ENCODE measurements at places on chromosomes 6 and 20.

GRCh38 chr20:61938839-61939690, 126.6 kb downstream of the TAF4 start:
- H3K27ac ChIP-seq: no peak overlapping the region
- H3K4me3 ChIP-seq: no peak overlapping the region
- H3K36me3 ChIP-seq: no peaks in the 10 kb centered on the region
- no peaks in the 10 kb centered on the region for H3K4me1 ChIP-seq

DNA sequence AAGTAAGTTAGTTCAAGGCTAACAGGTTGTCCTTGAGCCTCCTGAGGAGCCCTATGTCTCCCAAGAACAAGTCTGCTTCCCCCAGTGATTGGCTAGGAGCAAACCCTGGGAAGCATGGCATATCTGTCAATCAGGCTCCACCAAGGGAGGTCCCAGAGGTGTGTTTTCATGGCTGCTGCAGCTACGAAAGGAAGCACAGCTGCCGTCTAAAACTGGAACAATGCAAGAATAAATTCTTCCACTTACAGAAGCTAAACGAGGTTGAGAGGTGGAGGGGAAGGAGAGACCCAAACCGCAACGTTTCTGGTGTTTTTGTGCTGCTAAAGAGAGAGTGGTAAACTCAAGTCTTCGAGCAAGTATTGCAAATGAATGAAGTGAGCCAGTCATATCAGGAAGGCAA, 4.9 kb upstream of the PTGIS start:
- H3K27ac ChIP-seq: no peak overlapping the region
- H3K4me3 ChIP-seq: no peak overlapping the region
- peaks cover 17% of the 10 kb centered on the region for H3K4me1 ChIP-seq
- peaks cover under 1% of the 10 kb centered on the region for H3K27me3 ChIP-seq
- H3K36me3 ChIP-seq: no peaks in the 10 kb centered on the region

DNA sequence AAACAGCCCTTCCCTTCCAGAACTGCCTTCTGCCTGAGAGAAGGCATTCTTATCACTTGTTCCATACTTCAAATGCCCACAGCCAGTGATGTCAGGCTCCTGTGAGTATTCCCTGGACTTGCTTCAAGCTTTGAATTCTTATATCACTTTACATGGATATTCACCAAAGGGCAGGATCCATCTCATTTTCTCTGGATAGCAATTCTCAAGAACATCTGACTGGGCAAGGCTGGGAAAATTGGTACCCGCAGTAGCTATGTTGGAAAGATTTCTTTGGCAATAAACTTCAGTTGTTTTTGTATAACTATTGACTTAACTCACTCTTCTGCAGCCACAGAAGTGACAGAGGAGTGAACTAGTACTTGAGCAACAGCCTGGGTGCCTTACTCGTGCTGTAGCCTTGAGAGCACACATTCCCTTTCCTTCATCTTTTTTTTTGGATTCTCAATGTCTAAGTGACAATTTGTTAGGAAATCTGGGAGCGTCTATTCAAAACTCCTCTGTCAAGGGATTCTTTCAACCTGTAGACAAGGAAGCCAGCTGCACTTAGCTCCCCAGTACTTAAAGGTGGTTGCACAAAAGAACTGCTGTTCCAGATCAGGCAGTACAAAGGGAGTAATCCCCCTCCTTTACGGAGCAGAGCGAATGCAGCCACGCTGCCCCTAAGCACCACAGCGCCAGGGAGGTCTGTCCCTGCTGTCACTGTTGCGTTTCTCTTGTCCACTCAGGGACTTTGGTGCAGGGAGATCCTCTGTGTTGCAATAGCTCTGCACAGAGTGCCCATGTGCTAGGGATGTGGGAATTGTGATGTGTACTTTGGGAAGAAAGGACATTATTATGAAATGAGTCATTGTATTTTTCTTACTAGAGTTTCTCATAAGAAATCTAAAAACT, 69.6 kb downstream of the JAG1 start:
- peak overlapping the region; percentile 83 for H3K27ac ChIP-seq
- peaks cover 37% of the 10 kb centered on the region for H3K4me1 ChIP-seq
- no peak for DNase-seq
- no peak overlapping the region for H3K4me3 ChIP-seq
- no peaks in the 10 kb centered on the region for H3K27me3 ChIP-seq

GRCh38 chr6:21501815-21502214, 91.7 kb upstream of the SOX4 start:
- H3K4me3 ChIP-seq: no peak overlapping the region
- DNase-seq: no peak
- H3K27me3 ChIP-seq: no peaks in the 10 kb centered on the region

GRCh38 chr6:47766445-47766844, 15.4 kb upstream of the OPN5 start:
- no peaks in the 10 kb centered on the region for H3K36me3 ChIP-seq
- no peaks in the 10 kb centered on the region for H3K4me1 ChIP-seq
- no peak overlapping the region for H3K27ac ChIP-seq
- no peak for DNase-seq
